ENCODE measurements at places on chromosomes 11 and 22. TPM values are rescaled to one million over a fixed set of nuclear protein-coding genes. Genes with fewer than 3 reads are reported as not detected.

- no peak for DNase-seq
Observed at GRCh38 chr11:115710980-115711379, 206.8 kb upstream of the CADM1 start.

DNA sequence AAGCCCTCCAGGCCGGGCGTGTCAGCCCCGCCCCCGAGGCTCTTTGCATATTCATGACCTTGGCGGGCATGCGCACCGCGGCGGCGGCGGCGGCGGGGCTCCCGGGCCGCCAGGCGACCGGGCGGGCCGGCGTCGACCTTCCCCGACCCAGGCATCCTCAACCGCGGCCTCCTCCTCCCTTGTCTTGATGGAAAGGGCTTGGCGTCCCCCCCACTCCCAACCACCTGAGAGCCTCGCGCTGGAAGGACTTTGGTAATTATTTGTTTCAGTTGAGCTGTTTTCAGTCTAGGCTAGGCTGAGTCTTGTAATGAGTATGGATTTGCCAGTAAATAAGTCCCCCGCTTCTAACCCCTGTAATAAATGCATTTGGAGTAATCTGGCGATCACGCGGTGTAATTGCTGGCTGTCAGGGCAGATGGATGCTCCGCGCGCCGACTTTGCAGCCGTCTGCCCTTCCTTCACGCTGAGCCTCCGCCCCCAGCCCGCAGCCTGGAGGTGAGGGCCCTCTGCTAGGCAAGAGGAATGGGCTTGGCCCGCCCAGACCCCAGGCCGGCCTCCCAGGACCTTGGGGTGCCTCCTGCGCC, 25.2 kb downstream of the FLRT1 start:
- no peak for DNase-seq

FOXRED2 gene
- polyA plus RNA-seq = 23.4 TPM

GRCh38 chr11:100892886-100893285, 205.8 kb downstream of the ARHGAP42 start:
- DNase-seq = no peak

GRCh38 chr11:30282289-30282631, 40.6 kb upstream of the ARL14EP start:
- no peak for DNase-seq

SMC1B gene
- polyA plus RNA-seq = 0.13 TPM

- no peak for DNase-seq
Observed at GRCh38 chr11:131065435-131066413, 149.4 kb upstream of the SNX19 start.

MUC6 gene
- polyA plus RNA-seq = 31.8 TPM

GRCh38 chr11:118715837-118716260, 36.4 kb upstream of the TREH start:
- DNase-seq = no peak

DNA sequence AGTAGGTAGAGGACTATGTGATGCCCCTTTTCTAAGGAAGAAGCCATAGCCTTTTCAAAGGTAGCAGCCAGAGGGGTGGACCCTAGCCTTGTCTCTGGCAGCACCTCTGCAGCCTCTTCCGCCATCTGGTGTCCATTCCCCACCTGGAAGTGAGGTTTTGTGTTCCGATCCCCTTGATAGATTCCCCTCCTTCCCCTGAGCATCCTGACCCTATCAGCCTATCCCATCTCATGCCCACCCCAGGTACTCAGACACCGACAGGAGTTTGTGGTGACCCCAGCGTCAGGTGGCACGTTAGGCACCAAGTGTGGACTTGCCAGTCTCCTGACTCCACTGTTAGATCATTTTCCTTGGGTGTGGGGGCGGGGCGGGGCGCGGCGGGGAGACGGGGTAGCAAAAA, 398 bp upstream of the FAM89B start:
- no peak for DNase-seq

All from renal cortex interstitium (tissue), 15 donors.